ACHN (cell line): ENCODE measurements at places on chromosomes 11 and 22.
A peak's percentile ranks its signal among the peaks of the same experiment; 100 is the strongest.

- DNase-seq, result no peak
These were observed 132.7 kb downstream of the DBX1 start for GRCh38 chr11:20027556-20028013.

- no peak for DNase-seq
These were observed 41.2 kb downstream of the SYT9 start for GRCh38 chr11:7292922-7293321.

DNA sequence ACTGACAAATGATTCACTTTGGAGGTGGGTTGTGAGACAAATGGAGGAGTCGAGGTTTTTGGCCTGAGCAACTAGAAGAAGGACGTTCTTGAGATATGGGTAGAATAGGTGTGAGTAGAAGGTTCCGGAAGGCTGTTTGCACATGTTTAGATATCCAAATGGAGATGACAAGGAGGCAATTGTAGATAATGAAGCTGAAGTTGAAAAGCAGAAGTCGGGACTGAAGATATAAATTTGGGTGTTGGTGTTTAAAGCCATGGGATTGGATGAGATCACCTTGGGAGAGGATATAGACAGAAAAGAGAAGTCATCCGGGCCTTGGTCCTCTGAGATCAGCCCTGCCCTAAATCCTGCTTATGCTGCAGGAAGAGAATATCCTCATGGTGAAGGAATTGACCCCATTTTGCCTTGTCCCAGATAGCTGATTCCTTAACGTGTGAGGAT is 75.5 kb upstream of the CD44 start:
- DNase-seq, result no peak

GRCh38 chr11:109486129-109486528 is 64.1 kb downstream of the C11orf87 start:
- DNase-seq, result no peak

GRCh38 chr11:567629-568292 is 7.0 kb downstream of the RASSF7 start:
- no peak for DNase-seq

DNA sequence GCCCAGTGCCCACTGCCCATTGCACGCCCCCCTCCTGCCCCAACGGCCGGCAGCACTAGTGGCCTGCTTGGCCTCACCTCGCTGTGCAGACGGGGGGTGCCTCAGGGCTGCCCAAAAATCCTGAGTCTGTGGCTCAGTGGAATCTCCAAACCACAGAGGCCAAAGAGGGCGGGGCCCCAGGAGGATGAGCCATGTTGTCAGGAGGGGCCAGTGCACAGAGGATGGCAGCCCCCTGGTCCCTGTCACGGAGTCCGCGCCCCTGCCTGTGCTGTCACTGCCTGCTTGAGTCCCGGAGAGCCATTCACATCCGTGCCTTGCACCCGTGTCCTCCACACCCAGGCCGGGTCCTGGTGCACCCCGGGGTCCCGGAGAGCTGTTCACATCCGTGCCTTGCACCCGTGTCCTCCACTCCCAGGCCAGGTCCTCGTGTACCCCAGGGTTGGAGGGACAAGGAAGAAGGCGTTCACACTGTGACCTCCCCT is 36.4 kb upstream of the MUC5AC start:
- no peak for DNase-seq

DNA sequence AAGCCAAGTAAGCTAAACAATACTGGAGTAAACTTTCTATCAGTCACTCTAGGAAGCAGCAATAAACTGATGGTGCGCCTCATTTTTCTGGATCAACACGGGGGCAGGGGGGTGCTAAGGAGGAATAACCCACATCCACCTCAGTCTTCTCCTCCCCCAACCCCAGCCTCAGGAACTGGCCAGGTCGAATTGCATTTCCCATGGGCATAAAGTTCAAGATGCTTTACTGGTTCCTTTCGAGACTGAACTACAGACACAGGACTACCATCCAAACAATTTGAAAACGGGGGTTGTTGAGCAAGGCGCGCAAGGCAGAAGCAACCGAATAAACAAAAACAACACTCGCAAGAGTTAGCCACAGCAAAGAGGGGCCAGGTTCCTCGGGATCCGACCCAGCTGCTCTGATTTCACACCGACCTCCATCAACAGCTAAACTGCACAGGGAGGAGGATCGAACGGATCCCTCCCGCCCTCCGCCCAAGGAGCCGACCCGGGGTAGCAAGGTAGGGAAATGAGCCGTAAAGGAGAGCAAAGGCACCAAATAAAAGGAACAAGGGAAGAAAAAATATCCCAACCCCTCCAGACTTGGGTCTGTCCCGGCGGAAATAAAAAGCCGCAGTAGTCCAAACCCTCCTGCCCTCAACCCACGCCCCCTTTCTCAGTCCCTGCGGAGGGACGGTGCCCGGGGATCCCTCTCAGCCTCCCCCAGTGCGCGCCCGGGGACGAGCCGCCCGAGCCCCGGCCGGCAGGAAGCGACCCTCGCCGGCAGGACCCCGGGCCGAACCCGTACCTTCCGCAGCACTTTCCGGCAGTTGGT is 801 bp downstream of the SESN3 start:
- no peak for DNase-seq

- no peak for DNase-seq
These were observed 3.3 kb upstream of the B3GNT6 start for GRCh38 chr11:77030834-77031414.

- DNase-seq, result no peak
These were observed 2.7 kb downstream of the RPL27A start for GRCh38 chr11:8685306-8685705.

DNA sequence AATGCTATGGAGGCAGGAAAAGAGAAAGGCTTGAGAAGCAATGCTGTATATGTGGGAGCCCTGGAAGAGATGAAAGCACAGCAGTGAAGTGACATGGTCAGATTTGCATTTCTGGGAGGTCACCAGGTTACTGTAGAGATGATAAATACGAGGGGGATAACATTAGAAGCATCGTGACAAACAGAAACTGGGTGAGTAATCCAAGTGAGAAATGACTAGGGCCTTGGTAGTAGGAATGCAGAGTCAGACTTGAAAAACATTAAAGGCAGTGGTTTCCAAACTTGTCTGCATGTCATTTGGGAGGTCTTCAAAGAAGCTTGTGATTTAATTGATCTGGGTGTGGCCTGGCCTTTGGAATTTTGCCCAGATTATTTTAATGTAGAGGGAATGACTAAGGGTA is 43.9 kb downstream of the CCDC34 start:
- DNase-seq, result peak; percentile 25

- no peak for DNase-seq
These were observed 64.2 kb downstream of the MICAL2 start for GRCh38 chr11:12174477-12175143.

- DNase-seq, result no peak
These were observed 18.6 kb downstream of the ADAMTS8 start for GRCh38 chr11:130409594-130410388.

DNA sequence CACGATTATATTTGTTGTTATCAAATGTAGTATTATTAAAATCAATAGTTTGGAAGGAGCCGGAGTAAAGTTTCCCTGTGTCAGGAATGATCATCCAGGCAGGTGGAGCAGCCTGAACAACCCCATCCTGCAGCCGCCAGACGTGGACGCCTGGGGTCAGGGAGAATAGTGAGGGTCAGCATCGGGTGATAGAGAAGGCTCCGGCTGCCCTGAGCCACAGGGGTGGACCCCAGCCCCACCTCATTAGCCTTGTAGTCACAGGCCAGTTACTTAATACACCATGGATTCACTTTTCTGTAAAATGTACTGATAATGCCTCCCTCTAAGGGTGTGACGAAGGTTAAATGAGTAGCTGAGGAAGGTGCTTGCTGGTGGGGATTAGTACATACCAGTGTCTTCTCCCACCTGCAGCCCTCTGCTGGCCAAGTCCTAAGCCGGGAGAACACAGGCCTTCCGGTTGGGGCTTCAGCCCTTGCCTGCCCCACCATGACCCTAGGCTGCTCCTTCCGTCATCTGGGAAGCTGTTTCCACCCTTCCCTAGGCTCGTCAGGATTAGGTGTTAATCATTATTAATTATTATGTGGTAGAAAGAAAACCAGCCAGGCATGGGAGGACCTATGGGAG is 14.9 kb downstream of the TMEM121B start:
- no peak for DNase-seq

GRCh38 chr11:57325735-57326048 is 940 bp upstream of the TNKS1BP1 start:
- DNase-seq, result peak; percentile 73

DNA sequence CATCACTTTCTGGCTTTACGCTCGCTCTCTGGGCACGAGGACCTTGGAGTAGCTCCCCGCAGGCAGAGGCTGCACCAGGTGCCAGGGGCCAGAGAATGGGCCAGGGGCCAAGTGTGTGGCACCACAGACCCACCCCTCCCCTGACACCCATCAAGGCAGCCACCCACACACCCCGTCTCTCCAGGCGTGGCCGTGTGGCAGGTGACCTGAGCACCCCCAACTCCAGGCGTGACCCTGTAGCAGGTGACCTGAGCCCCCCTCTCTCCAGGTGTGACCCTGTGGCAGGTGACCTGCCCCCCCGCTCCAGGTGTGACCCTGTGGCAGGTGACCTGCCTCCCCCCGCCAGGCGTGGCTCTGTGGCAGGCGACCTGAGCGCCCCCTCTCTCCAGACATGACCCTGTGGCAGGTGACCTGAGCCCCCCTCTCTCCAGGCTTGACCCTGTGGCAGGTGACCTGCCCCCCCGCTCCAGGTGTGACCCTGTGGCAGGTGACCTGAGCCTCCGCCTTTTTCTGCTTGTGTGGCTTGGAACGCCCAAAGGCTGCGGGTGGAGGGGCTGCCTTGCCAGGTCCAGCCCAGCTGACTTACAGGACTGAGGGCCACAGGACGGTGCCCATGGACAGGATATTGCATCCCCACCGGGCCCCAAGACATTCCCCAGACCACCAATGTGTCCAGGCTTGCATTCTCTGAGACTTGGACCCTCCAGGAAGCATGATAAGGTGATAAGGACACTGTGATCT is 667.2 kb downstream of the BRD1 start:
- no peak for DNase-seq

- no peak for DNase-seq
These were observed 25.4 kb upstream of the GRAMD1B start for GRCh38 chr11:123404676-123405075.

DNA sequence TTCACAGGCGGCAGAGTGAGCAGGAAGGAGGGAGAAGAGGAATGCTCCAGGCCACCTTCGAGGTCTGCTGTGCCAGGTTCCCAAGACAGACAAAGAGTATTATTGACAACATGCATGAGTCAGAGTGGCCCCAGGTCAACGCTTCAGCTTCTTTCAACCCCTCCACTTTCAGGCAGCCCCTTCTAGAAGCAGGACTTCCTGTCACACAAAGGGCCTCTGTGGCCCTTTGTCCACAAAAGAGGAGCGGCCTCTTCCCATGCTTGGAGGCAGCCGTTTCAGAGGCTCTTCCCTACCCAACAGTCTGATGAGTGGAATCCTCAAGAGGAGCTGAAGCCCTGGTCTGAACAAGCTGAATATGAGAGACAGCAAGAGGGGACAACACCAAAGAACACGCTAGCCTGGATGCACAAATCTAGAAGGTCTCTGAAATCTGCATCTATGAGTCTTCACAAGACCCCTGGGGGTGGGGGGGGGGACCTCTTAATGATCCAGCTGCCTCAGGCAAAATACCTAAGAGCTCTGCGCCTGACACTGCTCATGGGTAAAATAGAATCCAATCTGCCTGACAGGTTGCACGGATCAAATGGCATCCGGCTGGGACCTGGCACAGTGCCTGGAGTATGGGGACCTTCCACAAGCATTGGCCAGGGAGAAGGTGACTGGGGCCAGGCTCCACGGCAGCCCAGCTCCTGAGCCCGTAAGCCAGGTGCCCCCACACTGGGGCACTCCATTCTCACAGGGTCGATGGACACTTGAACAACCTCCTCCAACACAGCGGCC is 67.5 kb downstream of the PACSIN2 start:
- no peak for DNase-seq

- DNase-seq, result no peak
These were observed 26.9 kb downstream of the SIK3 start for GRCh38 chr11:117071344-117071787.

GRCh38 chr11:108616549-108616948 is 23.0 kb upstream of the EXPH5 start:
- DNase-seq, result peak; percentile 85

- peak; percentile 48 for DNase-seq
These were observed 69.9 kb upstream of the RTL6 start for GRCh38 chr22:44567846-44568493.

DNA sequence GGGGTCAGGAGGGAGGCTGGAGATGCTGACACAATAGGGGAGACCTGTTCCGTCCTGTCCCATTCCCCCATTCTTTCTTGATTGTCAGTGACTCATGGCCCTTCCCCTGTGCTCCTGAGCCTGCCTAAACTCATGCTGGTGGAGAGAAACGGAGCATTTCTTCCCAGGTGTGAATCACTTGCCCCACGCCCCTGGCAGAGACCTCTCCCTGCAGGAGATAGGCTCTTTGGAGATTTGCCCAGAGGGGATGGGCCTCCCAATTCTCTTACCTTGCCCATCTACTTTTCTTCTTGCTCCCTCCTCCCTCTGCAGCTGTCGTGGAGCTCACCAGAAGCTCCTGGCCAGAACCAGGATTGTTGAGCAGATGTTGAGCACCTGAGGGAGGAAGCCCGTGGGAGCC is 121.9 kb upstream of the OR9Q1 start:
- DNase-seq, result no peak

- DNase-seq, result no peak
These were observed 91.1 kb upstream of the GNAZ start for GRCh38 chr22:22979121-22979724.

- no peak for DNase-seq
These were observed 2.6 kb downstream of the PATZ1 start for GRCh38 chr22:31343235-31344191.

- no peak for DNase-seq
These were observed 2.2 kb upstream of the MOV10L1 start for GRCh38 chr22:50087646-50088045.

DNA sequence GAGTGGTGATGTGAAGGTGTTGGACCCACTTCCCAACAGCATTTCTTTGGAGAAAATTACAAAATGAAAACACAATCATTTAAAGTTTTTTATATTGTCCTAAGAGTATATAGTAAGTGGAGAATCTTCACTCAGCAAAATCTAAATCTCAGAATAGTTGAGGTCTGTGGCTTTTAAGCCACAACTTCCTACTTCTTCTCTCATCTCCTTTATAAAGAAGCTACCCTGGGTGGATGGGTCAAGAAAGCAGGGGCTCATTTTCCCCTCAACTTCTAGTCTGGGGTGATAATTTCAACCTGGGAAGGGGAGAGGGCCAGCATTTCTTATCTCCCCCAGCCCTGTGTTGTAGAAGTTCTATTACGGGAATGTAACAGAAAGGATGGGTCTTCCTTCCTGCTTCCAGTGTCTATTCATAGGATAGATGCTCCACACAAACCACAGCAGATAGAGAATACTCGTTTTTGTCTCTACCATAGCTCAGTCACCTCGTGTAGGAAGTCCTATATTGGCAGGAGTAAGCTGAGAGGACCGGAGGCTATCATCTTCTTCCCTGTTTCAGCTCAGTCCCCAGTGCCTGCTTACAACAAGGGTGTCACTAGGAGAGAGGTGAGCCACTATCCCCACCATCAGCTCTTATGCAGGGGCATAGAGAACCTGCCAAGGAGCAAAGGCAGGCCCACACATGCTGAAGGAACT is 341.5 kb downstream of the CASP12 start:
- DNase-seq, result no peak

DNA sequence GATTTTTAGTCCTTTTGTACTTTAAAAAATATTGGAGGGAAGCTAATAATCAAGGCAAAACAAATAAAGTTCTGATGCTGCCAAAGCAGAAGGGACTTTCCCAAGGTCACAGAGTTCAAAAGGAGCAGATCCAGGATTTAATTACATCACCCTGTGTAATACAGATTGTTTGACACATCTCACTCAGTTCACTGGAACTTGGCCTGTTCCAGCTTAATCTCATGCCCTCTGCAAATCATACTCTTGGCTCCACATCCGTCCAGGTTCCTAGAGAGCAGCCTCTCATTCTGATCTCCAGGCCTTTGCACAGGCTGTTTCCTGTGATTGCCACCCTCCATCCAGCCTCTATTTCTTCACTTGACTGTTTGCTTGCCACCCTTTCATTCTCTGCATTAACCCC is 151.7 kb downstream of the SPON1 start:
- no peak for DNase-seq
